Colonic mucosa (tissue), 4 donors: ENCODE measurements at places on chromosomes 7 and 10. TPM values are rescaled to one million over a fixed set of nuclear protein-coding genes. Genes with fewer than 3 reads are reported as not detected.

- DNase-seq = peak; percentile 43
These were observed 9.0 kb downstream of the SKIDA1 start for GRCh38 chr10:21516242-21517131.

- DNase-seq = no peak
These were observed 30.6 kb downstream of the TARP start for GRCh38 chr7:38242814-38243213.

GRCh38 chr10:19819419-19820033 lies 3.3 kb downstream of the PLXDC2 start:
- peak; percentile 71 for DNase-seq

DNA sequence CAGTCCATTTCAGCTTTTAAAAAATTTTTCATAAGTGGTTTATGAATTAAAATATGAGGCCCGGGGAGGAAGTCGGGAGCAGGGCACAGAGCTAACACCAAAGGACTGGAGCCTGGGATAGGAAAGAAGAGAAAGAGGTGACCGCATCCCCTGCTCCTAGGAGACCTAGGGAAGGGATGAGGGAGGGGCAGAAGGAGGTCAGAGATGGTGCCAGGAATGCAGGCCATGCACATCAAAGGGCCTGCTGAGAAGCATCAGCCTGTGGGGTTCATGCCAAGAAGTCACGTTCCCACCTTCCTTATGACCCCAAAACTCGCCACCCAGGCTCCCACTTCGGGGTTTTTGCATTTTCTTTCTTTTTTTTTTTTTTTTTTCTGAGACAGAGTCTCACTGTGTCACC lies 14.7 kb upstream of the TOMM7 start:
- no peak for DNase-seq

GRCh38 chr10:53899463-53900160 lies 901.4 kb downstream of the PCDH15 start:
- no peak for DNase-seq

- no peak for DNase-seq
These were observed 32.6 kb downstream of the ESYT2 start for GRCh38 chr7:158796667-158797066.

GRCh38 chr7:91330866-91331265 lies 66.6 kb downstream of the FZD1 start:
- DNase-seq = peak; percentile 28

DNA sequence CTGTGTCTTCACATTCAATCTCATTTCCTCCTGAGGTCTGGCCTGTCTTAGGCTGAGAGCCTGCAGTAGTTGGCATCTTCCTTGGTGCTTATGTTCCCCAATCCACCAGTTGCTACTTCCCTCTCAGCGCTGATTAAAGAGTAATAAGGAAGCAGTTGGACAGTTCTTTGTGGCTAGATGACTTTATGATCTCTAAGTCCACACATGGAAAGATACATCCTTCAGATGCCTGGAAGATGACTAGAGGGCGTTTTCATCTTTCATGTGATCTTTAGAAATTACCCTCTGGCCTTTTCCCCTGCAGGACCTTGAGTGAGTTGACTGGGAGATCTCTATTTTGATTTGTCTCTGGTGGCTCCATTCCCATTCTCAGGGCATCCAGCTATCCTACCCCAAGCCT lies 204.5 kb downstream of the GRM3 start:
- peak; percentile 47 for DNase-seq

- DNase-seq = peak; percentile 30
These were observed 142.8 kb downstream of the LSM5 start for GRCh38 chr7:32347244-32347828.

GRCh38 chr7:147298611-147299043 lies 1182.0 kb downstream of the CNTNAP2 start:
- no peak for DNase-seq

DNA sequence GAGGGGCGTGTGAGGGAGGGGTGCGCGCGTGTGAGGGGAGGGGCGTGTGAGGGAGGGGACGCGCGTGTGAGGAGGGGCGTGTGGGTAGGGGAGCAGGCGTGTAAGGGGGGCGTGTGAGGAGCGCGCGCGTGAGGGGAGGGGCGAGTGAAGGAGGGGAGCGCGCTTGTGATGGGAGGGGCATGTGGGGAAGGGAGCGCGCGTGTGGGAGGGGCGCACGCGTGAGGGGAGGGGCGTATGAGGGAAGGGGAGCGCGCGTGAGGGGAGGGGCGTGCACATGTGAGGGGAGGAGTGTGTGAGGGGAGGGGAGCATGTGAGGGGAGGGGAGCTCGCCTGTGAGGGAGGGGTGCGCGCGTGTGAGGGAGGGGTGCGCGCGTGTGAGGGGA lies 19.1 kb downstream of the MXI1 start:
- DNase-seq = peak; percentile 93

- peak; percentile 87 for DNase-seq
These were observed 18.3 kb downstream of the LEP start for GRCh38 chr7:128259131-128260061.

GRCh38 chr7:154867068-154867467 lies 135.9 kb downstream of the PAXIP1 start:
- no peak for DNase-seq

- DNase-seq = no peak
These were observed 515.8 kb downstream of the TYW1 start for GRCh38 chr7:67512481-67512880.

DNA sequence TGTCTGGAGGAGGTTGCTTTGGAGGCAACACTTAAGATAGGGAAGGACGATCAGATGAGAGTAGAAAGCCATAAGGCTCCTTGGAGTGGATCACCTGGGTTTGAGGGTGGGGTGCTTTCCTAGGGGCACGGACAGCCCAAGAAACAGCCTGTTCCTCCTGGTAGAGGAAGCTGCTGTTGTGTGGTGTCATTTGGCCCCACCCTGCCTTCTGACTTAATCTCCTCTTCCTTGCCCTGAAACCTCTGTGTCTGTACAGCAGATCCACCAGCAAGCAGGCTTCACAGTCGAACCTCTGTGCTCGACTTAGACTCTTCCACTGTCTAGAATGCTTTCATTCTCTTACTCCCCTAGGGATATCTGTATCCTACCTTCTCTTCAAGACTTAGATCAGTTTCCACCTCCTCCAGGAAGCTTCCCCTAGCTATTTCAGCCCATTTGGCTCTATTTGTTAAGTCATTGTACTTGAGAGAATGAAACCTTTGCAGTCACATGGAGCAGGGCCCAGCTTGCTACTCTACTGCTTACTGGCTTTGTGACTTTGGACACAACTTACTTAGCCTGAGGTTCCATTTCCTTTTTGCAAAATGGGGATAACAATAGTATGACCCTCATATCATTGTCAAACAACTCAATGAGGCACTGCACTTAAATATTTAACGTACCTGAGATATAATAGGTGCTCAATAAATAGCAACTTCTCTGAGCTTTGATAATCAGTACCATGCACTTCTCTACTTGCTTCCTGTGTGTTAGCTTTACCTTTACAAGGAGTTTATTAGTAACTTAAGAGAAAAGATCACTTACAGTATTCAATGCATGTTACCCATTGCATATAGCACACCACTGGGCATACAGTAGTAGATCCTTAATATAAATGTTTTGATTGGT lies 5.0 kb downstream of the MXI1 start:
- DNase-seq = peak; percentile 74

GRCh38 chr7:137454246-137454724 lies 110.8 kb upstream of the PTN start:
- DNase-seq = no peak

- no peak for DNase-seq
These were observed 222.9 kb downstream of the CHRM2 start for GRCh38 chr7:137091396-137091795.

Gene EPO
- not detected for total RNA-seq

Gene KCND2
- 0.08 TPM for total RNA-seq

Gene TAC1
- not detected for total RNA-seq

Gene ATRNL1
- 2.9 TPM for total RNA-seq

Gene AKR1D1
- total RNA-seq = not detected

Gene MKX
- total RNA-seq = 0.10 TPM

Gene IGF2BP3
- total RNA-seq = 1.2 TPM

Gene CHN2
- total RNA-seq = 12.8 TPM

Gene DRGX
- 0.16 TPM for total RNA-seq

Gene WDR91
- total RNA-seq = 6.5 TPM

Gene FAM171A1
- total RNA-seq = 50.9 TPM

Gene SLC16A9
- total RNA-seq = 15.6 TPM

Gene SEPTIN7
- total RNA-seq = 164 TPM

Gene FAM24B
- total RNA-seq = 4.3 TPM

Gene CAMK1D
- total RNA-seq = 29.7 TPM
